AG09309 (cell line): ENCODE measurements at places on chromosomes 4 and X.

DNA sequence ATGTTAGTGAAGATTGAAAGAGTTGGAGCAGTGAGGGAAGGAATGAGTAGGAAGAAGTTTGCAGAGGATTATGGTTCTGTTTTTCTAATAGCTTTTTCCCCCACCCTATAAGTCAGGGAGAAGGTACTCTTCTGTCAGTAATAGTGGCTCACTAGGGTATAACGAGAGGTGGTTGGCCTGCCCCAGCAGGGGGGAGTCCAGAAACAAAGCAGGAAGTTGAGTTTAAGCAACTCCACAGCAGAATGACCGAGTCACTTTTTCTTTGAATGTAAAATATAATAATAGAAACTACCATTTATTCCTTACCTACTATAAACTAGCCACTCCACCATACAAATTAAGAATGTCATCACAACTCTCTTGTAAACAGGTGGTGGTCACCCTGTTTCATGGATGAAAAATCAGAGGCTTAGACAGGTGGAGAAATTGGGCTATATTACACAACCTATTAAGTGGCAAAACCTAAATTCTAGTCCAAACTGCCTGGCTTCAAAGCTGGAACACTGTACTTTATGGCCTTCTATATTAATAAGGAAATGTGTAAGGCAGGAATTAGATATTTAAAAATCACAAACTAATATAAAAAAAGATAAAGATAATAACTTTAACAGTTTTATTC, 21.9 kb downstream of the AP1AR start:
- no peak for DNase-seq

DNA sequence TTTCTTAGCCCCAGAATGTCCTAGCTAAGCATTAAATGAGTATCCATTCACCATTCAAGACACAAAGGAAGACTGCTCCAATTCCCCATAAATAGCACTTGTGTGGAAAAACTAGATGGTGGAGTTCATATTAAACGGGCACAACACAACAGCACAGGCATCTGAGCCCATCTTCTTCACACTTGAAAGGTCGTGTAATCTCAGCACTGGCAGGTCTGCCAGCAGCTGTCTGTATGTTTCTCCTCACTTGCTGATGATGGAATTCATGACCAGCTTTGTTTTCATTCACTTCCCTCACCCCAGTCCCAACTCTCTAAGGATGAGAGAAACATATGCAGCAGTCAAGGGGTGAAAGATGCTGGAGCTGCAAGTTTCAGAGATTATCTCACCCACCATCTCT, 148.7 kb downstream of the AFAP1 start:
- DNase-seq: no peak

DNA sequence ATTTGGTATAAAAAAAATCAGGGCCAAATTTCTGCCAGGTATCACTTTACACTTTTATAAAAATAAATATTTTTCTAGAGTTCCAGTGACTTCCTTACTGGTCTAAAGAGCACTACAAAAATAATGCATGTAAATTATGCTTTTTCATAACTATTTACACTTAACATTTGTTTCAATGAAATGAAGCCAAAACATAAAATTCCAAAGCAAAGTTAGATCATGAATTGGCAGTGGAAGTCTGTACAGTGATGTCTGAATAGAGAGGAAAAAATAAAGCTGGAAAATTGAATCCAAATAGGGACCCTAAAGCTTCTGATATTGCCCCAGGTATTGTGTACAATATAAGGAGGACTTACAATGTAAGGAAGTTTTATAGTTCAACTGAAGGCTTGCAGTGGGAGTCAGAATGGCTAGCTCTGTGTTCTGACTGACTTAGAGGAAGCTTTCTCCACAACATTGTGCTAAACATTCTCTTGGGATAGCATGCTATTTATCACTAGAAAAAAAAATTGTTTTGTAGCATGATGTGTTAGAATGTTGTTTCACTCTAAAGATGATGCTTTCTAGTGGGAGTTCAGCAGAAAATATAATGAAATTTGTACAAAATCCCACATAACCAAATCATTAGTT, 288.2 kb upstream of the UGT8 start:
- DNase-seq: no peak

- no peak for DNase-seq
Measured at GRCh38 chr4:110515676-110516075, 39.7 kb downstream of the ENPEP start.

GRCh38 chr4:6516762-6517161, 44.3 kb upstream of the PPP2R2C start:
- no peak for DNase-seq

DNA sequence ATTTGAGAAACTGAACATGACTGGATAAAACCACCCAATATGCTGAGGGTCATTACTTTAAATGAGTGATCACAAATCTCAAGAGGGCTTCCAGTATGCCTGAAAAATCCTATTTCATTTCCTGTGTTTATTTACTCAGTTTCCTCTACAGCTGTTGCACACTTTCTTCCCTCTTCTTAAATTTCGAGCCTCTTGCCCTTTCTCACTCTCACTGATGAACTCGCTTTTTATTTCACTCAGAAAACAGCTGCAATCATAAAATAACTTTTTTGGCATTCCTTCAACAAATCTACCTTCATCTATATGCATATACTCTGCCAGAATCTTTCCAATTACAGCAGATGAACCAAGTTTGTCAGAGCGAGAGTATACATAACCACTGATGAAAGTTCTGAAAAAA, 101.3 kb downstream of the EIF4E start:
- DNase-seq: no peak

DNA sequence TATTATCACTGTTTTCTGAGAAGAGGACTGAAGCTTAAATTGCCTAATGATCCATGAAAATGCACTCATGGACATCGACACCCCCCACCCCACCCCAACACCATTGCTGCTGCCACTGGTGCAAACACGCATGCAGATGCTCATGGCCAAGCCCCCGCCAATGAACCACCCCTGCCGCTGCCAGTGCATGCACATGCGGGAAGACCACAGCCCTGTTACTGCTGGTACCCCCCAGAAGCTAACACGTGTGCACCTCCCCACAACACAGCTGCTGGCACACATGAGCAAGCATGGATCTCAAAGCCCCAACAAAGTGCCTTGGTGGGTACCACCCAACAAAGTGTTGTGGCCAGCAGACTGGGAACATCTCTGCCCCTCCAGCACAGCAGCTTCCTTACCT, 594.1 kb upstream of the FAT1 start:
- no peak for DNase-seq

- DNase-seq: no peak
Measured at GRCh38 chr4:2339458-2340271, 77.8 kb upstream of the MXD4 start.

DNA sequence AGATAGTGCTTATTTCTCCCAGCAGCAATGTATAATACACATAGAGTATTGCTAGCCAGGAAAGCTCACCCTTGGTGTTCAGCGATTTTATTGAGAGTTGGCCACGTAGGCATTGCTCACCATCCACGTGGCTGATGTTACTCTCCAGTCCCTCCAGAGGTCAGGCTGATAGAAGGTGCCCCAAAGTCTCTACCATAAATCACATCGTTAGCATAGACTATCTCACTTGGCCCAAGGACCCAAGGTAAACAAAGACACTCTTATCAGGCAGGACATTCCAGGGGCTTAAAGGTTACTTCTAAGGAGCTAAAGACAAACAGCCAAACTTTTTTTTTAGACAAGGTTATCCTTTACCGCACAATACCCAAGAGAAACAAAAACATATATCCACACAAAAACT, 30.3 kb upstream of the RGN start:
- no peak for DNase-seq

DNA sequence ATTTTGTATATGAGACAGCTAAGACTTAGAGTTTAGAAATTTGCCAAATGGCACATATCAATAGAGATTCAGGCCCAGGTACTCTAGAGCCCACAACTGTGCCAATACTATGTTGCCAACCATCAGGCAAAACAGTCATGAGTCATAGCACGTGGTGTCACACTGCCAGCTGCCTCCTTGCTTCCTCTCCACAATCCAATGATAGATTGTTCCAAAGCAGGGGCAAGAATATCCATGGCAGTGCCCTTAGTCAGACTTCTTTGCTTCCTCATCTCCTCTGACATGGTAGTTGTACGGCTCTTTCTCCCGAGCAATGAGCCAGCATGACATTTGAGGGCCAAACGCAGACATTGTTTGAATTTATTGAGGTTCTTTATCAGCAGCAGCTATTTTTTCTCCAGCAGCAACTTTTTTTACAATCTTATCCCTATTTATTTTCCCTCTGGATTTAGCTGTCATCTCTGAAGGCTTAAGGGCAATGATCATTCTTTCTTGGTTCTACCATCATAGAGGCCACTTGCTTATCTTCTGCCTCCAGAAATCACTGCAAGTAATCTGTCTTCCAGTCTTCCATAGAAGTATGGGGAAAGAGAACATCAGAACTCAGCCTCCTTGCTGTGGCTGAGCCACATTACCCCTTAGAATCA, 169.7 kb downstream of the COL4A6 start:
- no peak for DNase-seq

DNA sequence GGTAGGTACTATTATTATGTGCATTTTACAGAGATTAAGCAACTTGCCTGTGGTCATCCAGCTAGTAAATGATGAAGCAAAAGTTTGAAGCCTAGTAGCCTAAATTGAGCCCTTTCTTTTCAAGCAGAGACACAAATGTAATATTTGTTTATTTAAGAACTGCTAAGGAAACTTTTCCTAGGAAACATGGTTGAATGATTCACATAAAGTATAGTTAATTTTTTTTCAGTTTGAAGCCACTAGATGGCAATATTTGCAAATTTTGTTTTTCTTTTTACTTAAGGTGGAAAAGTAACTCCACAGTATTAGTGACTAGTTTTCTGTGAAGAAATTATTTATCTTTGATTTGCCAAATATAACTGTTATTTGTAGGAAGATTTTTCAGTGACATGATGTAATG, 52.8 kb upstream of the ANKRD17 start:
- DNase-seq: peak; percentile 17

DNA sequence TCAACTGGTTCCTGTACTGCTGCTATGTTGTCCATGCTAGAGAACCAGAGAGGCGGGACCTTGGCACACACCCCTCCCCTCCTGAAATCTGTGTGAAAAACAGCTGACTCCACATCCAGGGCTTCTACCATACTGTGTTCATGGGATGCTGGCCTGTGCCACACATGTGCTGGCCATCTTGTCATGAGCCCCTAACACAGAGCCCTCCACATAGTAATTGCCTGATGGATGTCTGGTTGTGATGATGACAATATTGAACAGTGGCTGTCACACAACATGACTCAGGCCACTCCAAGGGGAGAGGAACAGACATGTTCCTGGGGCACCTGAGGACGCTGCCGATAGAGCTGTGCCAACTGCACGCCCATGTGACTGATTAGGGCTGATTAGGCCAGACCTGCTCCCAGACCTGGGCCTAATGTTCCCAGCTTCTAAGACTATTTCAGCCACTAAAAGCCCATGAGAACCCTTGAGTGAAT, 13.1 kb downstream of the SLC25A5 start:
- no peak for DNase-seq

- DNase-seq: no peak
Measured at GRCh38 chr4:142314686-142315085, 531.4 kb downstream of the INPP4B start.

GRCh38 chr4:8143392-8144140, 15.0 kb downstream of the ABLIM2 start:
- DNase-seq: no peak

DNA sequence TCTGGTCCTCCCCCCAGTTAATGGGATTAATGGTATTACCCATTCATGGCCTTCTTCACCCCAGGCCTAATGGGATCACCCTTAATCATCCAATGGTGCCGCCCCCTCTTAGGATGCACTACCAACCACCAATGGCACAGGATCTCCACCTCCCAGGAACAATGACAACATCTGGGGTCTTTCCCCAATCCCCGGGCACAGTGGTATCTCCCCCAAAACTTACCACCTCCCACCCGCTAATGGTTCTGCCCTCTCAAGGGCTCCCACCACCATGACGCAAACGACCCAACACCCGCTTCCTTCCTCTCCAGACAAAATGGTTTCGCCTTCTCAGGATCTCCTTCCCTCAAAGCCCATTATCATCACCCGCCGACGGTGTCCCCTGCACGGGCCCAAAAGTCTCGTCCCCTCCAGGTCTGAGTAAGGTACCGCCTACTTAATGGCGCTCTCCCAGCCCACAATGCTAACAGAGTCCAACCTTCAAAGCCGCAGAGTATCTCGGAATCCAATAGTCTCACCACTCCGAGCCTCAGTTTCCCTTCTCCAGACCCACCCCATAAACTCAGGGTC, 458 bp downstream of the GRIPAP1 start:
- no peak for DNase-seq

DNA sequence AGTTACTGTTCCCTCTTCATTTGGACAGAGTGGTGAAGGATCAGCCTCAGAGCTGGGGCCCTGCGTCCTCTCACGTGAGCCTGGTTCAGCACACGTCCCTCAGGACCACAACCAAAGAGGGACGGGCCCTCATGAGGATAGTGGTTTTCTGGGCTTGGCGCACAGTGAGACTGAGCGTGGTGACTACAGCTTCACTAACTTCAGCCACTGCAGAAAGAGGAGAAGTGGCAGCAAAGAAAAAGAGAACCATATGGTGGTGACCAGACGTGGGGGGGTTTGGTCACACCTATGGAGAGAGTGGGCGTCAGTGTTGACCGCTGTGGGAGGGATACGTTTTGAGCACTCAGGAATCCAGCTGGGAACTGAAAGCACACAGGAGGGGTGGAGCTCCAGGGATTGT, 21.8 kb upstream of the TNIP3 start:
- no peak for DNase-seq

DNA sequence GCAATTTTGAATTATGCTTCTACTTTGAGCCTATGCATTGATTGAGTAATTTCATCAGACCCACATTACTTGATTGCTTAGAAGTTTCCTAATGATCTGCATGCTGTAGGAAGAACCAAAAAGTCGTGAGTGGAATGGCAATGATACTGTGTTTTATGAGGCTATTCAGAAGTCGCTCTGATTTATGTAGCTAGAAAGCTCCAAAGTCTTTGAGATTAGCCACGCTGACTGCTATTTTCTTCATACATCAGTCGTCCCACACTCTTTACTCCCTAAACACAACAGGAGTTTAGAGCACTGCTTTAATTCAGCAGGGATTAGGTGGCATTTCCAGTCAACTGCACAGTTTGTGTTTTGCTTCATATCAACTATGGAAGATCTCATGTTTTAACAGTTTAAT, 4.1 kb downstream of the GRID2 start:
- DNase-seq: no peak

- DNase-seq: no peak
Measured at GRCh38 chrX:10988653-10989052, 122.5 kb upstream of the HCCS start.

GRCh38 chrX:130975947-130976346, 72.9 kb upstream of the ENOX2 start:
- DNase-seq: peak; percentile 5

DNA sequence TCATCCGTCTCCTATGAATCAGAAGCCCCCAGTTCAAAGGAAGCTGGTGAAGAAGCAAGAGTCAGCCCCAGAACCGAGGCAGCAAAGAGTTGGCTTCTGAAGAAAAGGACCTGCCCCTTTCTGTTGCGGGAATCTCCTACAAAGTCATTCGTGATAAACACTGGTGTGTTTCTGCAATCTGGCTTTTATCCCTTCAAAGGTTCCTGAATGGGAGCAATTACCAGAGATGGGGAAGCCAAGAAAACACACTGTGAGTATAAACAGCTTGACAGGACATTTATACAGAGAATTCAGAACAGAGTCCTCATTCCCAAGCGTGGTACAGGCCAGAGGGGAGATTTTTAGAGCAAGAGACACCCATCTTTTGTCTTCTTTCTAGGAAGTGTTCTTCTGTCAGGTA, 226.8 kb upstream of the LNX1 start:
- no peak for DNase-seq

- no peak for DNase-seq
Measured at GRCh38 chrX:76555816-76556215, 128.3 kb downstream of the MAGEE1 start.
